ENCODE measurements at places on chromosomes 11 and 22.
A peak's percentile ranks its signal among the peaks of the same experiment; 100 is the strongest.

- DNase-seq, result peak; percentile 53
Observed at GRCh38 chr11:78138694-78139421, 568 bp downstream of the ALG8 start.

- DNase-seq, result peak; percentile 71
Observed at GRCh38 chr11:2933375-2934020, 4.3 kb upstream of the PHLDA2 start.

GRCh38 chr11:105923807-105924206 lies 98.2 kb downstream of the MSANTD4 start:
- DNase-seq, result no peak

- peak; percentile 4 for DNase-seq
Observed at GRCh38 chr11:6607190-6607795, 3.7 kb downstream of the ILK start.

- no peak for DNase-seq
Observed at GRCh38 chr22:26524870-26525269, 12.6 kb upstream of the TFIP11 start.

DNA sequence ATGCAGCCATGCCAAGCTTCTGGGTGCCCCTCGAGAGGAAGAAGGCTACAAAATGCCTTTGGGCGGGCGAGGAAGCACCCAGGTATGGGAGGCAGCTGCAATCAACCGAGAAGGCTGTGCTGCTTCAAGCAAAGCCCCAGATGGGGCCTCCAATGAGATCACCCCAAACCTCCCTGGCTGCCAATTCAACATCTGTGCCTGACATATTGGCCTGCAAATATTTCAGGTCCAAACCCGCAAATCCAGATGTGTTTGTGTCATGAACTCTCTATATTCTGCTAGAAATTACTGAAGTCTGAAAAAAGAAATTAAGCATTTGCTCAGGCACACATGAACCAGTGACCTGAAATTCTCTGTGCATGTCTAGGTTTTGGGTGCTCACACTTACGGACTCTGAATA lies 78.8 kb upstream of the RCN1 start:
- no peak for DNase-seq

GRCh38 chr11:123434262-123434661 lies 4.2 kb downstream of the GRAMD1B start:
- peak; percentile 57 for DNase-seq

DNA sequence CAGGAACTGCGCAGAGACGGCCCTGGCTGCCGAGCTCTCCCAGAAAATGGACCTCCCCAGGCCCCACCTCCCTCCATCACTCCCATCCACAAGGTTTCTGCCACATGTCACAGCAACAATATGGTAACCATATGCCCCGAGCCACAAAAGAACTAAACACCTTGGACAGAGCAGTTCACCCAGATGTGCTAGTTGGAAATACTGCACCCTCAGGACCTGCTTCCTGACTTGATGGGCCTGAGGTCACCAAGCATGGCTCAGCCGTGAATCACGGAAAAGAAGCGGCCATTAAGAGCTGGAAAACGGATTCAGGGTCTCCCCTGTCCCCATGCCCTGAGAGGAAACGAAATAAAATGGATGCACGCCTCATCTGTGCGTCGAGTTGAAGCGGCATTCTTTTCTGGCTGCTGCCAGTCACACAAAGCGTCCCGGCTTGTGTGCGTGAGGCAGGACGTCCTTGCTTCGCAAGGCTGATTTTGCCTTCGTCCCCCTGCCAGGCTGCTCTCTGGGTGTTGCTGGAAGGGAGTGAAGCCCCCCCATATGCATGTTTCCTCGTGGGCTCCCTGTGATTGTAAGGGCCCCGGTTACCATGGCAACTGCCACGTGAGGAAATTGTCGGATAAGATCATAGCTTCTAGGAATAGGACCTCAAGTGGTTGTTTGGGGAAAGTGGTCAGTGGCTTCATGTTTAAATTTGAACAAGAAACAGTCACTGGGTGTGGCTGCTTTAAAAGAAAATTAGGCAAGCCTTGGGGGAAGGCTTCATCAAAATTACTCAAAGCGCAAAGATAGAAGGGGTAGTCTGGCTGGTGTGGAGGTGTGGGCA lies 51.7 kb downstream of the FLI1 start:
- no peak for DNase-seq
